ENCODE measurements at places on chromosomes 16 and 17.
A peak's percentile ranks its signal among the peaks of the same experiment; 100 is the strongest.

- DNase-seq: peak; percentile 85
Observed at GRCh38 chr16:19502395-19503131, 19.3 kb downstream of the GDE1 start.

GRCh38 chr17:5203178-5203907, 11.7 kb upstream of the ZNF594 start:
- DNase-seq: no peak

DNA sequence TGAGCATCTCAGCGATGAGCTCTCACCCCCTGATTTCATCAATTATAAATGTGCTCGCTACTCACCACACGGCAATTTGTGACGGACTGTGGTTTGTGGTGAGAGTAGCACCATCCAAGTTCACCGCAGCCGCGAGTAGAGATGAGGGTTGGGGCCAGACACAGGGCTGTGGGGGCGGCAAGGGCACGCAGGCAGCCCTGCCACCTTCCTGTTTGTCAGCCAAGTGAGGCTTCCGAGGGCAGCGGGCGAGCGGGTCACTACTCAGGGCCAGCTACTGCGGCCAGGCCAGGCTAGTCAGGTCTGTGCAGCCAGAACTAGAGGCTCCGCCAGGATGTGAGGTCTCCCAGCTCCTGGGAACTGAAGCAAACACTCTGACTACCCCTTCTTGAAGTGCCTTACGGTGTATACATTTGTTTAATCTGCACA, 39.6 kb upstream of the MEOX1 start:
- DNase-seq: no peak

- DNase-seq: no peak
Observed at GRCh38 chr16:27838536-27839175, 224.9 kb downstream of the GSG1L start.

- no peak for DNase-seq
Observed at GRCh38 chr17:8693328-8693727, 51.3 kb downstream of the CCDC42 start.

GRCh38 chr16:48564544-48565444, 45.2 kb downstream of the N4BP1 start:
- no peak for DNase-seq

DNA sequence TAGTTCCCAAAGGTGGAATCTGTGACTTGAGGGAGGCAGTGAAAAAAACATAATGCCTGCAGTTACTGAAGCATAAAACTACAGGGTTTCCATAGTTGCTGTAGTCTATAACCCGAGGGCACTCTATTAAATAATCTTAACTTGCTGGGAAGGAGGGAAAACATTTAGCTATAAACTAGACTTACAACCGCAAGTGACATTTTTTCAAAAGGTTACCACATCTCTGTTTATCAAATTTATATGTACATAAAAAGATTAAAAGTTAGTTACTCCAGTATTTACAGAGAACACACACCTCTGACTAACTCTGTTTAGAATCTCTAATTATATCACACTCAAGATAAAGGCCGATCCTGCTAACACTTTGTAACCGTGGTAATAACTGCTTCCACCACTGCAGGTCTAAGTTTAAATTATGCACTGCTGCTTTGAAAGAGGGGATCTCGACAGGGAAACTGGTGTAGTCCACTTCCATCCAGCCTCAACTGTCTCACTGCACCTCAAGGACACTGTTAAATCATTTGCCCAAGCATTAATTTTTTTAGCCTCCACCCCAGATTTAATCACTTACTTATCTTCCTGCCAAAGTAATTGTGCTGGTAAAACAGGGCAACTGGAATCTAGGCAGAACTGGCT, 14.6 kb downstream of the KCNJ16 start:
- no peak for DNase-seq

- DNase-seq: no peak
Observed at GRCh38 chr17:80394629-80395216, 20.2 kb upstream of the ENDOV start.

DNA sequence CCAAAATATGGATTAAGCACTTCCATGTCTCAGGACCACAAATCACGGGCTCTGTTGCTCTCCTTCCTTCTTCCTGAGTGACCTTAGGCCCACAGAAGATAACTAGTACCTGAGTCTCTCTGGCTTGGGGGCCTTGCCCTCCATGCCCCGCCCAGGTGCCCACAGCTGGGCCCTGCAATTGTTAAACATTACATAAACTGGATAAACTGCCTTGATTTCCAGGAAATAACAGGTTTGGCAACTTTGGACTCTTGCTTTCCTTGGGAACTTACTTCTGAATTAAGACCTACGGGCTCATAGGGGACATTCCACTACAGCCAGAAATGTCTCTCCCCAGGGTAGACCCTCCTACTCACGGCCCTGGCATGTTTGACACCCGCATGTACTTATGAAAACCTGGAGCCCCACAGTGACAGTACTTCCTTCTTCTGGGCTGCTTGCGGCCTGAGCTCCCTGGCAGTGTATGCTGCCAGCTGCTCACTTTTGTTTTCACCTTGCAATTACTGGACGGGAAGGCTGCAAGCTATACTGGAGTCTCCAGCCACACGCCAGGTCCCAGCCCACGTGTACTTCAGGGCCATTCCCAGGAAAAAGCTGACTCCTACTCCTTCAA, 2.3 kb upstream of the UBALD2 start:
- no peak for DNase-seq

DNA sequence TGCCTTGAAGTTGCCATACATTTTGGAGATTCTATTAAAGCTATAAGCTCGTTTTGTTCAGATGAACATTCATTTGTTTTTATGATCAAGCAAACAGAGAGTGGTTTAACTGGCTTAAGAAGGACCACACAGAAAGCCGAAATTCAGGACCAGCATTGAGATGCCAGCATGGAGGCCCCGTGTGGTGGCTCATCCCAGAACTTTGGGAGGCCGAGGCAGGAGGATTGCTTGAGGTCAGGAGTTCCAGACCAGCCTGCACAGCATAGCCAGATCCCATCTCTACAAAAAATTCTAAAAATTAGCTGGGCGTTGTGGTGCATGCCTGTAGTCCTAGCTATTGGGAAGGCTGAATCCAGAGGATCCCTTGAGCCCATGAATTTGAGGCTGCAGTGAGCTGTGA, 45.9 kb upstream of the KIFC3 start:
- no peak for DNase-seq

DNA sequence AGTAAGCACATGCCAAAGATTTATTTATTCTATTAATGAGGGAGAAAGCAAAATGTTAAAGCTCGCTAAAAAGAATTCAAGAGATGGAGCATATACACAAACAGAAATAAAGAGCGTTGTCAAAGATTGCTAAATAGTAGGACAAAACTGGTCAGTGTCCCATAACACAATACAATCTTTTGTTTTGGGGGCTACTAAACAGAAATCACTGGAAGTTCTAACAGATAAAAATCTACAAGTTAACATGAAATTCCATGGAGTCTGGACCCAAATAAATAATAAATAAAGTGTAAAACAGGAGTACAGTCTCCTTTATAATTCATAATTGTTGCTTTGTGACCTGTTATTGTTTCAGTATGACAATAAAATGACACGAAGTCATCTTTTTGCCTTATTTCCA, 115.2 kb upstream of the CNTNAP4 start:
- no peak for DNase-seq

DNA sequence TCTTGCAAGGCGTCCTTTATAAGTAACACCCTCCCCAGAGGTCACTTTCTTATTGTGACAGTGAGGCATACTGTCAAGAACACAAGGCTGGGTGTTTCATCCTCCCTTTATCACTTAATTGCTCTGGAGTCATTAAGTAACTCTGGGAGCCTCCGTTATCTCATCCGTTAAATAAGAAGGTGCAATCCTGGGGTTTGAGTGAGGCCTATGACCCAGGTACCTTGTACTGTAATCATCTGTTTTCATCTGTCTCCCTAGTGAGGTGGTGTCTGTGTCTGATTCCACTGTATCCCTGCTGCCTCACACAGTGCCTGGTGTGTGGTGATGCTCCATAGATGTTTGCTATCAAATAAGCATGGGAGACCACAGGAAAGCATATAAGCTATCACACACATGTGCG, 17.7 kb downstream of the TNS4 start:
- no peak for DNase-seq

DNA sequence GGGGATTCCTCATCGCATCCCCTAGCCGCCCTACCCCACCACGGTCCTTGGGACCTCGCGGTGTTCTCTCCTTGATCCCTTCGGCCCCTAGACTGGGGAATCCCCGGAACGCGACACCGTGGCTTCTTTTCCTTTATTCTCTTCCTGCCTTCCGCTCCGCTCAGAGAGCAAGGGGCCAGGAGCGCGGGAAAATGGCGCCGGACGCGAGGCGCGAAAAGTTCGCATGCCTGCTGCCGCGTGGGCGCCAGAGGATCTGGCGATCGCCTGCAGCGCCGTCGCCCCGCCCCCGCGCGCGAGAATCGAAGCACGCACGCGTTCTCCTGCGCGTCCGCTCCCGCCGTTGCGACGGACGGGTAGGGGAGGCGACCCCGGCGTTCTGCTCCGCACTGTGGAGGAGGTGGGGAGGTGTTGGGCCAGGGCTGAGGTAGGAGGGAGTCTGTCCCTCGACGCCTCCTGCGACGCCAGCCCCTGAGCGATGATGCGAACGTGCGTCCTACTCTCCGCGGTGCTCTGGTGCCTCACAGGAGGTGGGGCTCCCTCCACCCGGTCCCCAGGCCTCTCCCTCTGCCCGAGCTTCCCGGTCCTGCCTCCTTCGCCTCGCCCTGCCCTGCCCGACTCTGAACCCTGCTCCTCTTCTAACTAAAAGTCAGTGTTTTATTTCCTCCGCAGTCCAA, at the start of gene ZPBP2:
ZPBP2 (plus strand) TSS at position 323 of the 674 bp plus-strand sequence; CDS start at position 476, 153 bp downstream.
- no peak for DNase-seq

DNA sequence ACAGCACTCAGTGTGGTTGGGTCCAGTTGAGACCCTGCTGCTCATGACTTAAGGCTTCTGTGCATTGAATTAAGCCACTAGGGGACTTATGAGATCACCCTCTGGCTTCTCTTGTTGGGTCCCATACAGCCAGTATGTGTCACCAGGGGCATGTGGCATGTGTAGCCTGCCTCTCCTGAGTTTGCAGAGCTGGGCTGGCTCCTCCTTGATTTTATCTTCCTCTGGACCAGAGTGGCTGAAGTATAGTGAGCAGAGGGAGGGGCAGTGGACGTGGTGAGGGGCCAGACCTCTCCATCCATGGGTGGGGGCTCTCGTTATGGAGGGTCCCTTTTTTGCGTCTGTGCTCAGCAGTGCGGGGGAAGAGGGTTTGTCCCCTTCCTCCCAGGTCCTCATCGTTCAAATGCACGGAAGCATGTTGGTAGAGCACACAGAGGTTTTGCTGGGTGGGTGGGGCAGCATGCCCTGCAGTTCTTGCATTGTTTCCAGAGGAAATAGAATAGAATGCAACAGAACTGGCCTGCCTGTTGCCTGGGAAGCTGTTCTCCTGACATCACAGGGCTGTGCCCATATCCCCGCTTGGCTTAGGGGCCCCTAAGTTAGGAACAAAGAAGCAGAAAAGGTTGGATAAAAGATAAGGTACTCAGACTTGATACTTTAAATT, 77.4 kb downstream of the SPECC1 start:
- DNase-seq: no peak

GRCh38 chr17:38541281-38541680, 64.5 kb downstream of the SRCIN1 start:
- no peak for DNase-seq

DNA sequence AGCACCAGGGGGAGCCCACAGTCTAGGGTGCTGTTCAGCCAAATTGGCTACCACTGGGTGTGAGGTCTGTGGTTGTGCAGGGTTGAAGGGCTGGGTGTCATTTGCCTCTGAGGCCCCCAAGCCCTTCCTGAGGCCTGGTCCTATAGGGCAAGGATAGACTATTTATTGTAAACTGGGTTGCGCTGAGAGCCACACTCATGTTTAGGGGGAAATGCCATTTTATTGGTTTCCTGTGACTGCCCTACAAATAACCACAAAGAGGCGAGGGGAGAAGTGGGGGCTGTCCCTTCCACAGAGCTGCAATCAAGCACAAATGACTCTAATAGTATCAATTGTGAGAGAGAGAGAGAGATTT, 3.6 kb upstream of the ZCCHC14 start:
- no peak for DNase-seq

GRCh38 chr17:77409282-77410161, 268.8 kb downstream of the SEC14L1 start:
- DNase-seq: no peak

GRCh38 chr16:85659805-85660511, 28.8 kb downstream of the GINS2 start:
- DNase-seq: peak; percentile 83

- DNase-seq: no peak
Observed at GRCh38 chr16:68447653-68448359, 502 bp downstream of the SMPD3 start.

DNA sequence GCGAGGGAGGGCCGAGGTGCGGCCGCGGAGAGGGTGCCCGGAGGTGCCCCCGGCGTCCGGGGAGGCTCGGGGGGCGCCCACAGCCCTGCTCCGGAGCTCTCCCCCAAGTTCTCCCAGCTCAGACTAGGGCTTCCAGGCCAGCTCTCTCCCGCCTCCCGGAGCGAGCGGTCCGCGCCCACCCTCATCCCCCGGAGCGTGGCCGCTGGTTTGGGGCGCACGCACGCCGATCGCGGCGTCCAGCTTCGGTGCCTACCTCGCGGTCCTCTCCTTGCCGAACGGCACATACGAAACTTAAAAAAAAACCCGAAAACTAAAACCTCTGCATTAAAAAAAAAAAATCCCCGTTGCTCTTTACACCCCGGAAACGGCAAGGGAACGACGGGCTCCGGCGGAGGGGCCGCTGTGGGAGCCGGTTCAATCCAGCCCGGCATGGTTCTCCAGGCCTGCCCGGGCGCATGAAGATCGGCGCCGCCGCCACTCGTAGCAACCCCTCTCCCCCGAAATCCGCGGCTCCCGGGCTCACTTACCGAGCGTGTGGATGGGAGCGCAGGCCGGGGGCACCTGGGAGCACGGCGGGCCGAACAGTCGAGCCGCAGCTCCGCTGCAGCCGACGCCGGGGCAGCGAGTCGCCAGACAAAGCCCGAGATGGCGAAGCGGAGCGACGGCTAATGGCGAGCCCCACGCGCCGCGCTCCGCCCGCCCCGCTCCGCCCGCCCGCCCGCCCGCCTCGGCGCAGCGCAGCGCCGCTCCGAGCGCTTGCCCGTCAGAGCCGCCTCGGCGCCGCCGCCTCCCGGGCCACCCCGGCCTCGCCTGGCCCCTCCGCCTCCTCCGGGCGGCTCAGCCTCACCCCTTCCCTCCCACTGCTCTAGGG, 973 bp upstream of the UBTF start:
- DNase-seq: peak; percentile 70

DNA sequence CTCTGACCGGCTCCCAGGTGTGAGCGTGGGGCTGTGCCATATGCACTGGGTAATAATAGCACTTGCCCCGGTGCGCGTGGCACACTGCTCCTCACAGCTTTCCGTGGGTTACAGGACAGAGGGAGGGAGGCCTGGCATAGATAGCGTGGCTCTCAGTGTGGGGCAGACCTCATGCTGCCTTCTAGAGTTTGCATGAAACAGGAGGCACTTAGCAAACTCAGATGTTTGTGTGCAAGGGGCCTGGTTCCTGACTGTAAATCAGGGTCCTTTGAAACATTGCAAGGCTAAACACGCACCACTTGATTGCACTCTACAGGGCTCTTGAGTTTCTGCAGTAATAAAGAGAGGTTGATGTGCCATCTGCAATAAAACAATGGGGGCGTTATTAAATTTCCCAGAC, 101.7 kb downstream of the RPTOR start:
- DNase-seq: no peak

- DNase-seq: no peak
Observed at GRCh38 chr17:18261146-18261515, 669 bp downstream of the MIEF2 start.
